ENCODE measurements at places on chromosomes 3 and 15. TPM values are rescaled to one million over a fixed set of nuclear protein-coding genes. Genes with fewer than 3 reads are reported as not detected.

WDR93 gene
- total RNA-seq, result not detected

CLDN11 gene
- total RNA-seq, result not detected

TLR9 gene
- total RNA-seq, result 0.18 TPM

DAZL gene
- not detected for total RNA-seq

- DNase-seq, result no peak
Measured at GRCh38 chr3:7410782-7411181, 549.9 kb downstream of the GRM7 start.

- DNase-seq, result no peak
Measured at GRCh38 chr3:149426325-149426724, 48.2 kb upstream of the TM4SF4 start.

DNA sequence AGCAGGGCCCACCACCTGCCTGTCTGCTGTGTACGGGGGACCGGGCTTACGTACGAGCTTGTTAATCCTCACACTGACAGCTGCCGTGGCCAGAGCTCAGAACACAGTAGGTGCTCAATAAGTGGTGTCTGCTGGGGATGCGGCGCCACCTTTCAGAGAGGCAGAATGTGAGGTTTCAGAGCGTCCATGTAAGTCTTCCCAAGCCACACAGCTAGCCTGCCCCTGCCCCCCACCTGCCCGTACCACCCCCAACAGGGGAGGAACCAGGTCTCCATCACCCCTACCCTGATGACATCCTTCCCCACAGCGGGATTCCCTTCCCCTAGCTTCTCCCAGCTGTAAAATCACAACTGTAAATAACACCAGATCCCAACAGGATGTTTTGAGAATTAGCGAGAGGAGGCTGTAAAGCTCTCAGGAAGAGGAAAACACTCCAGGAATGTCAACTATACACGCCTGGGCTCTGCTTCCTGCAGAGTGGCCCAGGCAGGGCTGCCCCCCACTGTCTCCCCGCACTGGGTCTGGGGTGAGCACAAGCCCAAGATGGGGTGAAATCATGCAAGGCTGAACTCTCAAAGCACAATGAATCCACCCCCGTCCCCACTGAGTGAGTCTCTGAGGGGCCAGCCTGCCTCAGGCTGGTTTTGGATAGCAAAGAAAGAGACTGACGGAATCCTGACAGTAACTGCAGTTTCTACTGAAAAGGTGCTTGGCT lies 250.1 kb upstream of the LYSMD4 start:
- no peak for DNase-seq

DNA sequence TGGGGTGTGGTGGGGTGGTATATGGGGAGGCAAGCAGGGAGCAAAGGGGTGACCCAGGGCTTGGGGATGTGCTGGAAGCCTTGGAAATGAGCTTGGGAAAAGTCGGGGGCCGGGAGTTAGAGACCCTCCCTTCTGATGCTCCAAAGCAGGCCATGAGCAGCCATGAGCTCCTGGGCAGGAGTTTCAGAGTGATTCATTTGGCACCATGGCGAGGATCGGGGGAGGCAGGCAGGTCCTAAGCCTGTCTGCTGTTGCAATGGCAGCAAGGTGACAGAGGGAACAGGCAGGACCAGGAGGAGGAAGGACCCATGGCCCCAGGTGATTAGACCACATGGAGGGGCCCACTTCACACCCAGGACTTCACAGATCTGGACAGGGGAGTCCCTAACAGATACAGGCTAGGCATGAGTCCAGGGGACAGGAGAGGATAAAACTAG lies 21.3 kb downstream of the RGMA start:
- no peak for DNase-seq

DNA sequence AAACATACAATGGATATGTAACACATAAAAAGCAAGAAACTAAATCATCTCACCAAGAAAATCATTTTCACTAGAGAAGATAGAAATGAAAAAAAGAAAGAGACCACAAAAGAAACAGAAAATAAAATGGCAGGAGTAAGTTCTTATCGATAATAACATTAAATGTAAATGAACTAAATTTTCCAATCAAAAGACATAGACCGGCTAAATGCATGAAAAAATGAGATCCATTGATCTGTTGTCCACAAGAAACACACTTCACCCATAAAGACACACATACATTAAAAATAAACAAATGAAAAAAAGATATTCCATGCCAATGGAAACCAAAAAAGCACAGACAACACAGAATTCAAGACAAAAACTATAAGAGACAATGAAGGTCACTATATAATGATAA lies 1771.9 kb downstream of the SI start:
- DNase-seq, result no peak

GRCh38 chr3:156543043-156543555 lies 11.8 kb downstream of the SSR3 start:
- DNase-seq, result no peak

- no peak for DNase-seq
Measured at GRCh38 chr3:17300441-17300840, 415.7 kb downstream of the PLCL2 start.

DNA sequence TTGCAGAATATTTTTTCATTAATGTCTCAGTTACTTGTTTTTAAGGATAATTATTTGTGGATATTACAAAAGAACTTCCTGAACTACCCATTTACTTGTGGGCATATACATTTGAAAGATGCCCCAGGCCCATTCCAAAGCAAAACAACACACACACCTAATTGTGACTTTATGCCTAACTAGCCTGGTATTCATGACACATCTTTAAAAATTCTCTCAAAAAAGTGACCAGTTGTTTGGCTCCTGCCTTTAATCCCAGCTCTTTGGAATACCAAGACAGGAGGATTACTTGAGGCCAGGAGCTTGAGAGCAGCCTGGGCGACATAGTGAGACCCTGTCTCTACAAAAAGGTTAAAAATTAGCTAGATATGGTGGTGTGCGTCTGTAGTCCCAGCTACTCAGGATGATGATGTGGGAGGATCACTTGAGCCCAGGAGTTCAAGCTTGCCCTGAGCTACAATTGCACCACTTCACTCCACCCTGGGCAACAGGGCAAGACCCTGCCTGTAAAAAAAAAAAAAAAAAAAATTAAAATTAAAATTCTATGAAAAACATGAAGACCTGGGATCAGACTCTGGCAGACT lies 51.7 kb upstream of the SLC4A7 start:
- no peak for DNase-seq

DNA sequence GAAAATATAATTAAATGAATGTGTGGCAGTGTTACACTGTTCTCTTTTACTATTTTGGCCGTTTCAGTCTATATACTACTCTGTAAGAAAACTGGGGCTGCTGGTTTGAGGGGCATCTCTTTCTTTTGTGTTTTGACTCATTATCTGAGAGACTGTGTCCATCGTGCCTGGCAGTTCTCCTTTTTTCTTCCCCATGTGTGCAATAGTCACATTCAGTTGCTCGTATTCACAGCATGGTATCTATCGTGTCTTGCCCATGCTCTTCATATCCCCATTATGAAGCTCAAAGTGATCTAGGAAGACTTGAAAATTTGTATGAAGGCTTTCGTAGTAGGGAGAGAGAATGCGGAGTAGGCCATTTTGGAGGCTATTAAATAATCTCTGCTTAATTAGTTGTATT lies 29.8 kb upstream of the FAH start:
- no peak for DNase-seq

All from activated naive CD4-positive, alpha-beta T cell treated with anti-CD3 and anti-CD28 coated beads, Interleukin-2, amount 50 U/mL, for 72 hours (primary cell).